RPMI7951 (cell line): ENCODE measurements at places on chromosomes 7 and 10. TPM values are rescaled to one million over a fixed set of nuclear protein-coding genes. Genes with fewer than 3 reads are reported as not detected.

JAKMIP3 gene
- not detected in 2 replicates for total RNA-seq

TMEM270 gene
- total RNA-seq = not detected in 2 replicates

PITX3 gene
- not detected in 2 replicates for total RNA-seq

SPDYE8 gene
- total RNA-seq = not detected in 2 replicates

CTTNBP2 gene
- total RNA-seq = under 0.01 and 0.48 TPM in 2 replicates

GRCh38 chr10:3064423-3064822, 2.9 kb upstream of the PFKP start:
- no peak for DNase-seq

DNA sequence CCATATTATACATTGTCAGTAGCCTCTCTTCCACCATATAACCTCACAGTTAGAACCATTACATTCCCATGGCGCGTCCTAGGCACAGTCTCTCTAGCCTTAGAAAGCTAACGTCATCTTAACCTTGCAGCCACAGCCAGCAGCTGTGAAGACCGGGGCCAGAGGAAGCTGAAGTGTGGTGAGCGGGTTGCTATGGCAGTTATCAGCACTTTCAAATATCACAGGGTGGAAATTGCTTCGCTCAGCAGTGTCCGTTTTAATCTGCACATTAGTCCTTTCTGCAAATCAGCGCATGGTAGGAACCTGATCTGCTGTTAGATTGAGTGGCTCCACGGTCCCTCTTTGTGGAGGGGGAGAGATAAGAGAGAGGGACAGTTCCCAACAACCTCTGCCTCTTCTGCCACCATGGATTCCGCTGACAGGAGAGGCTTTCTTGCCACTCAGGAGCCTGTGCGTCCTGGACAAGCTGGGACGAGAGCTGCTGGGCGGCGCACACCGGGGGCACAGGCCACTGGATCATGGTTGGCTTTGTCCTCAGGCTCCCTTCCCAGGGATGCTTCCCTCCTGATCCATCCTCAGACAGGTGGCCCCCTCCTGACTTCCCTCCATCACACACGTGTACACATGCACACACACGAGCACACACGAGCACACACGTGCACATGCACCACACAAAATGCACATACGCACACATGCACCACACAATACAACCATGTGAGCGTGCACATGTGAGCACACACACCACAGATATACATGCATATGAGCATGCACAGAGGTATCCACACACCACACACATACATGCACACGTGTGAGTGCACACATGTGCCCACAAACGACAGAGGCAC, 93.8 kb downstream of the WDR37 start:
- no peak for DNase-seq

DNA sequence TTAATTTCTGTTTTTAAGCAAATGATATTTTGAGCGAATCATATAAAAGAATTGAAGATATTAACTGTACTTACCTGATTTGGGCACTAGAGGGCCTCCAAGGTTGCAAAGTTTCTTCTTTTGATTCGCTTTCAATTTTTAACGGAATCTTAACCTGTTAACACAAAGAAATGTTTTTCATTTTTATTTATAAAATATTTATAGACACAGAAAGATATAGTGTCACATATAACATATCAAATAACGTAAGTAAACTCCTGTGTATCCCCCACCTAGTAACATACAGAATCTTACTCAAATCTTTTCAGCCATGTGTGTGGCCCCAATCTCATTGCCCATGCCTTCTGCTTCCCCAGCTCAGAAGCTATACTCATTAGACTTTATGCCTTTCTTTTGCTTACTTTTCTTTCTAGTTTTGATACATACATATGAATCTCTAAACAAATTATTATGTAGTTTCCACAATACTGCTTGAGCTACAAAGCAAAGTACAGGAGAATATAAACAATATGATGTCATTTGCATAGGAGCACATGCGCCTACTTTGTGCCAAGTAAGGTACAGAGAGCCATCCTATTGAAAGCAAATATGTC, 49.5 kb upstream of the ZPBP start:
- DNase-seq = peak; percentile 39

DNA sequence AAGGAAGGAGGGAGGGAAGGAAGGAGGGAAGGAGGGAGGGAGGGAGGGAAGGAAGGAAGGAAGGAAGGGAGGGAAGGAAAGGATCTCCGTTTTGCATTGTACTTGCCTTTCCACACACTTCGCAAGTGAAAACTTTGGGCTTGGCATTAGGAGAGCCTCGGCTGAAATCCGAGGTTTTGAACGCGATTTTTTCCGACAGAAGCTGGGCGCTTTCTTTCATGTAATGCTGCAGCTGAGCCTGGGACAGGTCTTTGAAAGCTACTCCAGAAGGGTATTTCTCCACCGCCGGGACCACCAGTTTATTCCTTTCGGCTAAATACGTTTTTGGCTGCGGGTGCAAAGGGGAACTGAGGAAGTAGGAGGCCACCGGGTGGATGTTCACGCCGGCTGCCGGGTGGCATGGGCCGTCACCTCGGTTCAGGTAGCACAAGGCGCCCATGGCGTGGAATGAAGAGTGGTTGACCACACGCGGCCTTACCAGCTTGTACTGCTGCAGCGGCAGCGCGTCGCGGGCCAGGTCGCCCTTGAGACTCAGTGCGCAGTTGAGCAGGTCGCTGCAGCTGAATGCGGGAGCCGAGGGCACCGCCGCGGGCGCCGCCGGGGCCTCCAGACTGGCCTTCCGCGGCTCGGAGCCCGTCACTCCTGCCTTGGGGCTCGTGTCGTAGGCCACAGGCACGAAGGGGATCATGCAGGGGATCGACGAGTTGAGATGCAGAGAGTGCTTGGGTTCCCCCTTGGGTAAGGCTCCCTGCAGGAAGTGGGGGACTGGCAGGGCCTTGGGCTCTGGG, 825 bp downstream of the FEZF1 start:
- no peak for DNase-seq

- no peak for DNase-seq
Observed at GRCh38 chr7:20749906-20750305, 36.8 kb downstream of the SP8 start.

DNA sequence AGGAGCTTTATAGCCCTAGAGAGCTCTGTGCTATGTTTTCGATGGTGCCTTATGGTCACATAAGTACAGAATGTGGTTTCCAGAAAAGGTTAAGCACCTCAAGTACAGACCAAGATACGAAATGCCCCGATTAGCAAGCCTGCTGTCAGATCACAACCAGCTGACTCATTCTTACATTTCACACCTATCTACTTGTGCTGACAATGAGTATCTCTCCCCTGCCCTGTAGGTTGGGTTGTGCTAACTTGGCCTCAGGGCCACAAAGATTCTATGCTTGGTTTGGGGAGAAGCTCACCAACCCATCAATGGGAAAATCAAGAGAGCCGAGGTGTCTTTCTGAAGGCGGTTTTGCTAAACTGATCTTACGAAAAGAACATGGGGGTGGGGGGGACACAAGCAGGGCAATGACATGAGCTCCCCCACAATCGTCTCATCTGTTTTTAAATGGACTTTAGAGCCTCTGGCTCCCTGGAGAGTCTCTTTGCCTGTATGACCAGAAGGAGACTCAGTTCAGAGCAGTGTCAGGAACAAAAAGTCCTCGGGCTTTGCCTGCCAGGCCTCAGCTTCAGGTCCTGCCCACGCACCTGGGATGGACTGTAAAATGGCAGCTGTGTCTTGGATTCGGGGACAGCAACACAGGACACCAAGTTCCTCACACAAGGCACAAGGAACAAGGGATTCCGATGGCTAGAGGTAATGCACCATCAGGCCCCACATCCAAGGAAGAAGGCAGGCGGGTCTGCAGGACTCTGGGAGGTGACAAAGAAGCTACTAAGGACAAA, 55.1 kb downstream of the FAM53B start:
- no peak for DNase-seq

GRCh38 chr7:45564485-45564884, 9.7 kb upstream of the ADCY1 start:
- peak; percentile 27 for DNase-seq

GRCh38 chr7:1158203-1159126, 1.5 kb downstream of the ZFAND2A start:
- no peak for DNase-seq

GRCh38 chr10:90204956-90205314, 503.5 kb downstream of the KIF20B start:
- DNase-seq = peak; percentile 94

DNA sequence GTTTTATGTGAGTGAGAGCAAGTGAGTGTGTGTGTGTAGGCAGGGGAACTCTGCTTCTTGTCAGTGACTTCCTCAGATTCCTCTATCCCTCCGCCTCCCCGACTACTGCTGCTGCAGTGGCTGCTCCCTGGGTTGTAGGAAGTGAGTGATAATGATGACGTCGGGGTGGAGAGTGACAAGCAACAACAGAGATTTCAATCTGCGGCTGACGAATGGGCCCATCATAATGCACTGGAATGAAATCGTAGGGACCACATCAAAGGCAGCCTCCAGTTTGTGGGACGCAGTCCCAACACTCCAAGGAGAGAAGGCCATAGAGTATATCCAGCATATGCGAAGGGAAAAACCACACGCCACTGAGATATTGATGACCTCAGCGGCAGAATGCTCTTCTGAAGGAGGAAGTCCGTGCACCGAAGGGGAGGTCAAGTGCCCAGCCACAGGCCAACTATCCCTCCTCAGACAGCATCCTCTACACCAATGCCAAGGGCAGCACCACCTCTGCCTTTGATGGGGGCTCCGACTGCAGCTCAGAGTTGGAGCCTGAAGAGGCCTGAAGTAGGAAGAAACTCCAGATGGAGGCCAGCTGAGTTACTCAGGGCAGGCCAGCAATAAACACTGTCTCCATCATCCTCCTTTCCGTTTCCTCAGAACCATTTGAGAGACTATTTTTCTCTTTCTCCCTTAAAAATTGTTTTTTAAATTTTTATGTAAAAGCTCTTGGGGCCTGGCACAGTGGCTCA, 11.3 kb upstream of the STMP1 start:
- no peak for DNase-seq

- no peak for DNase-seq
Observed at GRCh38 chr7:155270861-155271260, 26.8 kb upstream of the INSIG1 start.

DNA sequence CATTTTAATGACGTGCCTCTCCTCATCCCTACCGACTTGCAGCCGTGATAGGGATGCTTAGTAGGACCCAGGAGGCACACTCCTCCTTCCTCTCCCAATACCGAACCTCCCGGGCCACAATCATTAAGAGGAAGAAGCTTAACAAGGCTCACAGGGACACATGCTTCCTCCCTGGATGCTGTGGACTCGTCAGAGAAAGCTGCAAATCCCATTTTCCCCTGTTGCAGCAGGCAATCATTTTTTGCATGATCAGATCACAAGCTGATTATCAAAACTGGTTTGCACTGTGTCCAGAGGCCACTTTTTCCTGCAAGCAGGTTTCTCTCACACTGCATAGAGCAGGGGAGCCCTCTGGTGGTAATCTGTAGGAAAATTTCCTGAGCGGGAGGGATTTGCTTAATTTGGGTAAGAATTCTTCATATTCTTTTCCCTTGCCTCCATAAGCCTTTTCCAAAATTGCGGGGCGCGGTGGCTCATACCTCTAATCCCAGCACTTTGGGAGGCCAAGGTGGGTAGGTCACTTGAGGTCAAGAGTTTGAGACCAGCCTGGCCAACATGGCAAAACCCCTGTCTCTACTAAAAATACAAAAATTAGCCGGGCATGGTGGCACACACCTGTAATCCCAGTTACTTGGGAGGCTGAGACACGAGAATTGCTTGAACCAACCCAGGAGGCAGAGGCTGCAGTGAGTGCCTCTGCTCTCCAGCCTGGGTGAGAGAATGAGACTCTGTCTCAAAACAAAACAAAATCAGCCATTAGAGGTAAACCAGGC, 16.1 kb upstream of the LAMB4 start:
- DNase-seq = peak; percentile 69

- no peak for DNase-seq
Observed at GRCh38 chr10:97511711-97512440, 13.2 kb downstream of the UBTD1 start.

- no peak for DNase-seq
Observed at GRCh38 chr7:123995617-123996326, 37.1 kb downstream of the TMEM229A start.
